ENCODE measurements at places on chromosomes 4 and X.

DNA sequence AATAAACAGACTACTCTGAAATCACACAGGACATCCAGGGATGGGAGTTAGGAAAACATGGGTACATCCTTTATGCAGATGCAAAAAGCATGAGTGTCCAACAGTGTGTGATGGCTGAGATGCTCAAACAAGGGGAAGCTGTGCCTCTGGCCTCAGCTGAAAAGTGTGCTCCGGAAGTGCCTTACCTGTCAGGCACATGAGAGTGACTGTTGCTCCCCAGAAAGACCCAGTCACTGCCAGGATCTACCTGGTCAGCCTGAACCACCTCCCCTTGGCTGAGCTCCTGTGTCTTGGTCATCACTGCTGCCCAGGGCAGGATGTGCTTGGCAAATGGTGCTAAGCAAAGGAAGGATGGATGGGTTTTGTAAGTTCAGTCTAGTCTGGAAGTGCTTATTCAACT, 4.0 kb downstream of the PPP2R2C start:
- DNase-seq = no peak

DNA sequence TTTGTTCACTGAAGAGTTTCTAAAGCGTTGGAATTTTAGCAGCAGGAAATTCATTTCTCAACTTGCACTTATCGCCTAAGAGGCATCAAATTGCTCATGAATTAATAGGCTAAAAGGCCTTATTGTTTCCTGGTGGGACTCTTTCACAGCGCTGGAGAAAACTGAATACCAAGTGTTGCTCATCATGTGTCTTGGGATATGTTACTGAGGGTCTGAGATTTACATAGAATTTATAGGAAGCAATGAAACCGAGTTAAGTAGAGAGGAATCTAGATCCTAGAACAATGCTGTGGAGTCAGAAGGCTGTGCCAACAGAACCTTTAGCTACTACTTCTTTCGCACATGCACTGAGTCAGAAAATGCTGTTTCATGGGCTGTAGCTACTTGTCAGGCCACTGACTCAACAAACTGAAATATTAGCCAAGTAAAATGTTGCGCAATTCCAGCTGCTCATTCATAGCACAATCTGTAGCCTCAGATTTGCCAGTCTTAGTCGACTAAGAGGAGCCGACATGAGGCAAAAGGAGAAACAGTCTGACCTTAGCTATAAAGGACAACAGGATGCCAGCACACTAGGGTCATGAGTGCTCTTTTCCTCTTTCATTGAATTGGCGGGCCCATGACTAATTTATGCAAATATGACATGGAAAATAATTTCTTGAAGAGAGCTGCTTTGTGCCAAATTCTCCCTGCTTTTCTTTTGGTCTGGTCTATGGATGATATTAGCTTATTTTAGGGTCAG, 35.9 kb upstream of the CXCL8 start:
- no peak for DNase-seq

DNA sequence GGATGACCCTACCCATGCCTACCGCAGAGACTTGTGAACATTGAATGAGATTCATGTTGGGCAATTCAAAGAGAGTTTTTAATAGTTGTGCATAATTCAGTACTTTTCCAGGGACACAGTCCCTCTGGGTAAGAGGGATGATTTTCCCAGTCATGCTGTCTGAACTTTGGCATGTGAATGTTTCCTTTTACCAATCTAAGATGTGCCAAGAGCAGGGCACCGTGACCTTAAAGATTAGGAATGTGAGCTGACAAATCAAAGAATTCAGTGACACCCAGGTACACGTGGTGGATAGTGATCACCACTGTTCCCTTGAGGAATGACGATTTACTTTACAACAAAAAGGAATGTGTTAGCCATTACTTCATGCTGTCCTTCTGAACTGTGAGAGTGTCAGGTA, 515.6 kb downstream of the PPARGC1A start:
- DNase-seq = no peak

DNA sequence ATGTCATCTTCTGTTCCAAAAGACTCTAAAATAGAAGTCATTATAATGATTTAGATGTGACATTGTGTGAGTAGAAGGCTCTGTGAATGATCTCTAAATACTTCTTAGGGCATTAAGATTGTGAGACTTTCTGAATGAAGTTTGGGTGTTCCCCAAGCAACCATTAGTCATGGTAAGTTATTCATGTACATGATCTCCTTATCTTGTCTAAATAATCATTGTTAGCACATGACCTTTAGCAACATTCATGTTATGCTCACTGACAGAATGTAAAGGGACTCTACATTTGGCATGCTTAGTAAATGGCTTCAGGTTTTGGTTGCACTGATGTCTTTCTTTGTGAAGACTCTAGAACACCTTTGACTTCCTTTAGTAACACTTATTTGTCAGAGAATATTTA, 140.8 kb upstream of the AGA start:
- no peak for DNase-seq

GRCh38 chr4:110611968-110612447, 10.9 kb downstream of the PITX2 start:
- DNase-seq = no peak

DNA sequence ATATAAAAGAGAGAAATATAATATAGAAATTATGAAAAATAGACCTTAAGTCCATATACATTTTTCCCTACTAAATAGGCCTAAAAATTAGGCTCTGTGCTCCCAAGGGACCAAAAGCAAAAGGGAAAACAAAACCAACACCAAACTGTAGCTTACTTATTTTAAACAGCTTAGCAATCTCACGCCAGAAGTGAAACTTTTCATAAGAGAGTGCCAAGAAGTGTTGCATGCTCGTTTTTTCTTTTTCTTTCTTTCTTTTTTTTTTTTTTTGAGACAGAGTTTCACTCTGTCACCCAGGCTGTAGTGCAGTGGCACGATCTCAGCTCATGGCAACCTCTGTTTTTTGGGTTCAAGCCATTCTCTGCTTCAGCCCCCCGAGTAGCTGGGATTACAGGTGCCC, 250.4 kb downstream of the TMA16 start:
- no peak for DNase-seq

DNA sequence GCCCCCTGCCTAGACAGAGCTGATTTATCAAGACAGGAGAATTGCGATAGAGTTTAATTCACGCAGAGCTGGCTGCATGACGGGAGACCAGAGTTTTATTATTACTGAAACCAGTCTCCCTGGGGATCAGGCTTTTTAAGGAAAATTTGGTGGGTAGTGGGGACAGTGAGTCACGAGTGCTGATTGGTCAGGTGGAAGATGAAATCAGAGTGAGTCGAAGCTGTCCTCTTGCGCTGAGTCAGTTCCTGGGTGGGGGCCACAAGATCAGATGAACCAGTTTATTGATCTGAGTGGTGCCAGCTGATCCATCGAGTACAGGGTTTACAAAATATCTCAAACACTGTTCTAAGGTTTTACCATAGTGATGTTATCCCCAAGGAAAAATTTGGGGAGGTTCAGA, 36.6 kb downstream of the MYOZ2 start:
- DNase-seq = no peak

Measured in stimulated activated CD8-positive, alpha-beta memory T cell treated with anti-CD3 and anti-CD28 coated beads, Interleukin-4, amount 100 ng/mL, for 1 hour (primary cell).